ENCODE measurements at places on chromosomes 16 and 17.

DNA sequence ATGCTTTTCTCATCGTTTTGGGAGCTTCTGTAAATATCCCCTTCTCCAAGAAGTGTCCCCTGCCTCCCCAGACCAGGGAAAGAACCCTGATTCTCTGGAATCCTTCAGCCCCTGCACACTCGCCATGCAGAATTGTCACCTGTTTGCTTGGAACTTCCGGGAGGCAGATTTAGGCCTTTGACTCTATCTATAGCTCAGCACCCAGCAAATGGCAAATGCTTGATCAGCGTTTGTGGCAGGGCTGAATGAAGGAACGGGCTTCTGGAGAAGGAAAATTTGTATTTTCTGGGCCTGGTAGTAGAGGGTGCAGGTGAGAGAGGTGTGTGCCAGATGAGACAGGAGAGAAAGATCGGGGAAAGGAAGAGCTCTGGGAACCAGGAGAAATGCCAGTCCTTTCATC is 18.3 kb upstream of the CACNG4 start:
- no peak for DNase-seq

- DNase-seq, result no peak
Measured at GRCh38 chr17:27562777-27563455, 68.1 kb upstream of the LGALS9 start.

DNA sequence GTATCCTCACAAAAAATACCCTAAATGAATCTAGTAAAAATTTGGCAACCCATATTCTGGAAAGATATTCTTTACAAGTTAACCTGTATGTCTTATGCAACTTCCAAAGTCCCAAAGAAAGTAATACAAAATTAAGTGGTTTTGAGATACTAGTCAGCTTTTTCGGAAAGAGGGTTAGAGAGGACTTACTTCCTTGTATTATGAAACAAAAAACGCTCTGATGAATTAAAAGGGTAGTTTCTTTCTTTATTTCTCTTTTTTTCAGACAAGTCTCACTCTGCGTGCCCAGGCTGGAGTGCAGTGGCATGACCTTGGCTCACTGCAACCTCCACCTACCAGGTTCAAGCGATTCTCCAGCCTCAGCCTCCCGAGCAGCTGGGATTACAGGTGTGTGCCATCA is 51.6 kb downstream of the KANSL1 start:
- no peak for DNase-seq

GRCh38 chr16:10629592-10629963 is 49.2 kb upstream of the EMP2 start:
- DNase-seq, result no peak

DNA sequence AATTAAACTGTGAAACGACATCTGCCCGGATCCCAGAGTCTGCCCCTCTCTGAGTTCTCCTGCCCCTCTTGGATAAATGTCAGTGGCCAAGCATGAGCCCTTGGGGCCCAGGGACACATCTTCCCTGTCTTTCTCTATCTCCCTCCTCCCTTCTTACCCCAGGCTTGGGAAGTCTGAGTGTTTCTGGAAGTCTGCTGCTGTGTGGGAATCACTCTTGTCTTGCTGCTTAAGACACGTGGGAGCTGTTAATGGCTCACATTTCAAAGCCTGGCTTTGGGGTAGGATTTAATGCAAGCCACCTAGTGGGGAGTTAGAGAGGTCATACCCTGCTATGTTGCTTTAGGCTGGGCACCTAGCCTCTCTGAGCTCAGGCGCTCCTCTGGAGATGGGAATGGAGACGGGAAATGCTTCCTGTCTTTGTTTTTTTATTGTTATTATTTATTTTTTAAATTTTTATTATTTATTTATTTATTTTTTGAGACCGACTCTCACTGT is 218.5 kb upstream of the CIBAR2 start:
- DNase-seq, result no peak

DNA sequence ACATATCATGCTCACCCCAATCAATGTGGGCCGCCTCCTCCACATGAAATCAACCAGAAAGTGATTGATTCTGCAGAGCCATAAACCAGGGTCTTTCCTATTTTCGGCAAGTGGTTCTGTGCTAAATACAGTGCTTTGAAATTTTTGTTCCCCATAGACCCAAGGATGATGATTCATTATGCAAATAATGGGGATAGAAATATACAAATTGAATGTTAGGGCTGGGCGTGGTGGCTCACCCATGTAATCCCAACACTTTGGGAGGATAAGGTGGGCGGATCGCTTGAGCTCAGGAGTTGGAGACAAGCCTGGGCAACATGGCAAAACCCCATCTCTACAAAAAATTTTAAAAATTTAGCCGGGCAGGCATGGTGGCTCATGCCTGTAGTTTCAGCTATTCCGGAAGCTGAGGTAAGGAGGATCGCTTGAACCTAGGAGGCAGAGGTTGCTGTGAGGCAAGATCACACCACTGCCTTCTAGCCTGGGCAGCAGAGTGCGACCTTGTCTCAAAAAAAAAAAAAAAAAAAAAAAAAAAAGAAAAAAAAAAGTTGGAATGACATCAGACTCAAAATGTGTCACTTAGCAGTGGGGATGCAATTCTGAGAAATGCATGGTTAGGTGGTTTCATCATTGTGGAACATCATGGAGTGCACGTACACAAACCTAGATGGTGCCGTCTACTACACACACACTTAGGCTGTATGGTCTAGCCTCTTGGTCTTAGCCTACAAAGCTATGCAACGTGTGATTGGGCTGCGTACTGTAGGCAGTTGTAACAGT is 581.7 kb downstream of the MAF start:
- no peak for DNase-seq

GRCh38 chr17:44346064-44346844 is 1.2 kb downstream of the GRN start:
- no peak for DNase-seq
